ENCODE measurements at places on chromosomes 12 and 14. TPM values are rescaled to one million over a fixed set of nuclear protein-coding genes. Genes with fewer than 3 reads are reported as not detected.

GRCh38 chr14:31926652-31927347 lies 150.3 kb upstream of the ARHGAP5 start:
- no peak for DNase-seq

Gene SYCP3
- polyA plus RNA-seq = 0.14 TPM

DNA sequence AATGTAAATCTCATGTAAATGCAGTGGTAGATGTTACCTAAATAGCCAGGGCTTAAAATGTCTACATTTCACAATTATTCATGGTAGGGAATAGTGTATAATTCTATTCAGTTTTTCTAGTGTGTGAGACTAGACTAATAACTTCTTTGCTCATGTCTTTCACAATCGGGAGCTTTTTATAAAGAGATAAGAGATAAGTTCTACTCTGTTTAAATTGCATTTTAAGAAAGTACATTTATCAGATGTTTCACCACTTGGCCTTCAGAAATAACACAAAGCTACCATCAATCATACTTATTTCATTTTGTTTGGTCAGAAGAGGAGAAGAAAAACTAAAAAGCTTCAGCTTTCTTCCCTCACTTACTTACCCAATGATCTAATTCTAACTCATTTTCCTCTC lies 725.5 kb upstream of the FLRT2 start:
- no peak for DNase-seq

DNA sequence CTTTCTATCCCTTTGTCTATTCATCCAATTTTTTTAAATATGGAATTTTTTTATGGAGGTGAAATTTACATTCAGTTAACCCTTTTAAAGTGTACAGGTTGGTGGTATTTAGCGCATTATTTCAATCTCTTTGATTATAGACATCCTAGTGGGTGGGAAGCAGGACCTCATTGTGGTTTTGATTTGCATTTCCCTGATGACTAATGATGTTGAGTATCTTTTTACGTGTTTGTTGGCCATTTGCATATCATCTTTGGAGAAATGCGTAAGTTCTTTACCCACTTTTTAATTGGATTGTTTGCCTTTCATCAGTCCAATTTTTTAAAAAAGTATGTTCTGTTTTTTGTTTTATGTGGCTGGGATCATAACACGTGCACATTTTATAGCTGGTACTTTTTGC lies 20.8 kb downstream of the PAPLN start:
- no peak for DNase-seq

Gene CARMIL3
- polyA plus RNA-seq = 0.14 TPM

Gene KRT73
- 0.24 TPM for polyA plus RNA-seq

DNA sequence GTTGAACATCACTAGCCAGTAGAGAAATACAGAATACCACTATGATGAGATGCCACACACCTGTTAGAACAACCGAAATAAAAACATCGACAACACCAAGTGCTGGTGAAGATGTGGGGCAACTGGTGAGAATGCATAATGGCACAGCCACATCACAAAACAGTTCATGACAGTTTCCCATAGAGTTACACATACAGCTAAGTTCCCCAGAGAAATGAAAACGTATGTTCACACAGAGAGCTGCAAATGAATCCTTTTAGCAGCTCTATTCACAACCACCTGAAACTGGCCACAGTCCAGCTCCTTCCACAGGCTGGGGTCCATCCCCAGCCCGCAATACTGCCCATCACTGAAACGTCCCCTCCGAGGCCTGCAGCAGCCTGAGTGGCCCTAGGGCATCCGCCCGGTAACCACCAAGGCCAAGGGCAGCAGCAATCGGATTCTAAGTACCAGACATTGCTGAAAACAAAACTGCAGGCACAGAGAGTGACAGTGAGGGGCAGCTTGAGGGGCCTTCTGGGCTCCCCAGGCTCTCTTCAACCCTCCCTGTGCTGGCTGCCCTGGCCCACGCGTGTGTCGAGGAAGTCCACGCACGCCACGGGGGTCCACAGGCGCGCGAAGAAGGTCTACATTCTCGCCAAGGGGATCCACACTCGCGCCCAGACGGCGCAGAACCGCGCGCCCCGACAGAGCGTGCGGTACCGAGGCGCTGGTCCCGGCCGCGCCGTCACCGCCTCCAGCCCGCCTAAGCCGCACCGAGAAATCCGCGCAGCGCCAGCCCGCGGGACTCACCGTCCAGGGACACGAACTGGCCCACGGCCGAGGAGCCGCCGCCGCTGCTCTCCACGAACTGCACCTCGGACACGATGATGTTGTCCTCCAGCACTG lies 903 bp downstream of the BRF1 start:
- no peak for DNase-seq

- DNase-seq = no peak
Measured at GRCh38 chr12:116393859-116394650, 116.6 kb upstream of the MED13L start.

GRCh38 chr12:89493670-89494302 lies 30.8 kb downstream of the GALNT4 start:
- no peak for DNase-seq

Gene POTEG
- not detected for polyA plus RNA-seq

Gene C12orf54
- polyA plus RNA-seq = not detected

DNA sequence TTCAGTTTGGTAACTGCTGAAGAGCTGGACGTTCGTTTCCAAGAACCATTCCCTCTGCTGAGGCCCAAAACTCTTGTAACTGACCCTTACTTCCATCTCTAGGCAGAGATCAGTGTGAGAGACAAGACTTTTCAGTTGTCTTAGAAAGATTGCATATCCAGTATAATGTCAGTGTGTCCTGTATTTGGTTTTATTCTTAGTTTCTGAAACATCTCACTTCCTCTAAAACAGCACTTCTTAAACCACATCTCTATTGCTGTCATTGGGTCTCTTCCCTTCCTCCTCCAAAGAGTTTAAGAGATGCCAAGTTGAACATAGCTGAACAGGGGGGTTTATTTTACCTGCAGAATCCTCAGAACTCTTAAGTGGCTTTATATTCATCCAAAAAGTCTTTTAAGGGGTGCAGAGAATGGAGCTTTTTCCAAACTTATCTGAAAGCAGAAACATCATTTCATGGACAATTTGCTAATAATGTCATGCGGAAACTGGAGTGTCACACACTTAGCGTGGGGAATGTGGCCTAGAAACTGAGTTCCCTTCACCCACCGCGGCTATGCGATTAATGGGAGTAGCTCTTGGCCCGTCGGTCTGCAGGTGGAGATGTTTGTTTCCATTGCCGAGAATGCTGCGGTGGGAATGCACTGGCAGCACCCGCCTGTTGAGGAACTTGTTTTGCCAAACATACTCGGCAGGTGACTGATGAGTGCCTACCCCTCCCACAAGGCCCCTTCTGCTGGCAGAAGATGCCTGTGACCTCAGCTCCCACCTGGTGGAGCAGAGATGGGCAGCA lies 148.2 kb downstream of the ADGRD1 start:
- no peak for DNase-seq

DNA sequence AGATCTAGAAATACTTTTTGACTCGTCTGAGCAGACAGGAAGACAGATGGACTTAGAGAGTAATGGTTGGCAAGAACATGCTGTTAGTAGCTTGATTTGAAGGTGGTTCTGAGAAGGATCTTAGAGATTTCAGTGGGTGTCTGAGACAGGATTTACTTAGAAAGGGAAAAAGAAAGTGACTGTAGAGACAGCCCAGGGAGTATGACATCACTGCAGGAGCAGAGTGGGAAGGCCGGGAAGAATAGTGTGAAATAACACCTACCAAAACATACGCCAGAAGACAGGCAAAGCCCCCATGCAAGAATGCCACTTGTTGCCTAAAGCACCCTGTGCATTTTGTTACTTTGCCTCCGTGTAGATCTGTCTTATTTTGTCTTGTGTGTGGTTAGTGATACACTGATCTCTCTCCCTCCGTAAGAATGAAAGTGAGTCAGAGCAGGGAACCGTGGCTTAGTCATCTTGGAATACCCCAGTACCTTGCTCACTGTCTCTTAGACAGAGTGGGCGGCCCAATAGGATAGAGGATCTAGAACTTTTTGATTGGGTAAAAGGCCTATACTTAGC lies 161.3 kb upstream of the IFNG-AS1 start:
- DNase-seq = no peak

GRCh38 chr14:71988939-71989338 lies 56.7 kb downstream of the RGS6 start:
- no peak for DNase-seq

GRCh38 chr14:95256776-95257060 lies 63.0 kb downstream of the CLMN start:
- DNase-seq = no peak

Gene MYO1H
- not detected for polyA plus RNA-seq

DNA sequence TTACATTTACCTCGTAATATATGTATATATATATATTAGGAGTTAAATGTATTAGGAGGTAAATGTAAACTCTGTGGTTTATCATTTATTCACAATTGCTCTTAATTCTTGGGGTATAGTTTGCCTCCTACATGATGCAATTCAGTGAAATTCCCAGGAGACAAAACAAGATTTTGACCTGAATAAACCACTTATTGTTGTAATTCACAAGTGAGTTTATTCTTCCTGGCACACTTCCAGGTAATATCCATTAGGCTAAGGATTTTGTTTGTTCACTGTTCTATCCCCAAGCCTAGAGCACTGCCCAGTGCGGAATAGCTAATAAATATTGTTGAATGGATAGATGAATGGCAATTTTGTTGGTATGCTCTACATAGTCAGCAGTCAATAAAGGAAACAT lies 3.0 kb downstream of the SMIM10L1 start:
- DNase-seq = no peak

DNA sequence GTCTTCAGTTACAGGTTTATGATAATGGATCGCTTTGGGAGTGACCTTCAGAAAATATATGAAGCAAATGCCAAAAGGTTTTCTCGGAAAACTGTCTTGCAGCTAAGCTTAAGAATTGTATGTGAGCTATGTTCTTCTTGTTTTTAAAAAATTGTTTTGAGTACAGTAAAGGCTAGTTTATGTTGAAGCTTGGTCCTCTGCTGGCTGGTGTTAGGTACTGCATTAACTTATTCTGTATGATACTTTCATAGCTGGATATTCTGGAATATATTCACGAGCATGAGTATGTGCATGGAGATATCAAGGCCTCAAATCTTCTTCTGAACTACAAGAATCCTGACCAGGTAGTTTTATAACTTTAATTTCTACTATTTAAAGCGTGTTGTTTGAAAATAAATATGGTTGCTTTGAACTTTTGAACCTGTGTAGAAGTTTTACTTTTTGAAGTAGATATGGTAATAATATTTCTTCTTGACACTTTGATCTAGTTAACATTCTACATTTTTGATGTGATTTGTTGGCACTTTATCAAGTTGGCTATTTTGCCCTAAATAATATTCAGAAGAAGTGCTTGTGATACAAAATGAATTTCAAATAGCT lies 55.7 kb downstream of the VRK1 start:
- DNase-seq = no peak

DNA sequence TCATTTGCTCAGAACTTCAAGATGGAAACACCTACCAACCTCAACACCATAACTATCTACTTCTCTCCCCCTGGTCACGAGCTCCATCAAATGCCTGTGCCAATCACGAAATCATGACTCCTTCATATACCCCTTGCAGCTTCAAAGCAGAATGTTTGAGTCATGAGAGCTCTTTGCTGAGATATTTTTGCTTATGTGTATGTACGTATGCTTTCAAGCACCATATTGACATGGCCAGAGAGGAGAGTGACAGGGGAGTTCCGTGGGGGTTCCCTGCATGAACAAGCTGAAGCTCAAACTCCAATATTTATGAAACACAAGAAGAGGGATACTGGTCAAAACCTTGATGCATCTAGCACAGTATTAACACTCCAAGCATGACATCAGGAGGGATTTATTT lies 374.4 kb downstream of the DPF3 start:
- no peak for DNase-seq

Gene SIX6
- not detected for polyA plus RNA-seq
